HS-5 (cell line): ENCODE measurements at places on chromosomes 16 and 17.
A peak's percentile ranks its signal among the peaks of the same experiment; 100 is the strongest.

- DNase-seq: no peak
Observed at GRCh38 chr16:89595330-89596060, 17.9 kb upstream of the DPEP1 start.

DNA sequence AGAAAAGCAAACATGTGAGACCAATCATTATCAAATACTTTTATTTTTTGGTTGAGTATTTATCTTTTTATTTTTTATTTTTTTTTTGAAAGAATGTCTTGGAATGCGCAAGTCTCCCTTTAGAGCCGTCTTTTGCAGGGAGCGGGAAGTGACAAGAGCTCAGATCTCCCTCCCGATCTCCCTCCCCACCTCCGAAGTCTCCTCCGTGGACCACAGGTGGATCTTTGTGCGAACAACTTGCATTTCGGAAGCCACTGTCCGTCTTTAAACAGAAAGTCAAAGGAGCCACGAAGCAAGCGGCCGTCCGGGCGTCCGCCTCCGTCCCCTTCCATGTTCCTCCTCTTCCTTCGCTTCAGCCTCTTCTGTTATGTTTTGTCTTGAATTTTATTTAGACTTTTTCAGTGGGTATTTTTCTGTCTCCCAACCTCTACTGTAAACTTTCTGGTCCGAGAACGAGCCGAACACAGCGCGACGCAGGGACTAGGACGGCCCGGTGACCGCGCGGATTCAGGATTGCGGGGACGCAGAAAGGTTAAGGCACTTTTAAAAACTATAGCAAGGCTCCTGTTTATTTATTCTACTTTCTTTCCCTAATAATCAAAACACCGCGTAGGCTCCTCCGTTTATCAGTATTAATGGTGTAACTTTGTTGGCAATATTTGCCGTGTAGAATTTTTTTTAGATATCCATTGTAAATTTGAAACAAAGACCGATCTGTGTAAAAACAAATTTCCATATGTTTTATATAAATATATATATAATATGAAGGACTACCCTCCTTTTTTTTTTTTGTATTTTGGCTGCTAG, 3.3 kb downstream of the FOXF1 start:
- no peak for DNase-seq

GRCh38 chr16:19886073-19886941, 1.7 kb upstream of the GPRC5B start:
- peak; percentile 61 for DNase-seq

DNA sequence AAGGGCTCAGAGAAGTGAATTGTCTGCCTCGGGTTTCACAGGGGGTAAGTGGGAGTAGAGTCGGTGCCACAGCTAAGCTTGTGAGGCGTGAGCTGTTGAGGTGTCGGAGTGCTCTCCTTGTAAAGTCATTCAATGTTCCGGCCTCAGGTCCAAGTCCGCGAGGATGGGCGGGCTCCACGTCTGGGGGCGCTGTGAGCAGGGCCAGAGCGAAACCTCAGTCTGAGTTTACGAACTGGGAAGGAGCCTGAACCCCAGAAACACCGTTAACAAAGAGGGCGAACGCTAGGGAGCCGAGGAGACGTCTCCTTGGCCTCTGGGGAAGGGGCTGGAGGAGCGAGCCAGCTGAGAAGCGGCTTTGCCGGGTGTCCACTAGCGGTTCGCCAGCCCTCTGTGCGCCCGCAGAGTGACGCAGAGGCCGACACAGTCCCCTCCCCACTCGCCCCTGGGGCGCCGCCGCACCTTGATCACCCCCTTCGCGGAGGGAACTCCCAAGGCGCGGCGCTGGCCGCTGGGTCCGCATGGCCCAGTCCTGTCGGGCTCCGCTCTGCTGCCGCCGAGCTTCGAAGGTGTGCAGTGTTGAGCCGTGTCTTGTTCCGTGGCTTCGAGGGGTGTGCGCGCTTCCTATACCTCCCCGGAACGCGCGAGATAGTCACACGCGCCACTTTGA, 4.9 kb downstream of the IRX3 start:
- no peak for DNase-seq

GRCh38 chr16:54504372-54504771, 217.8 kb upstream of the IRX3 start:
- no peak for DNase-seq

DNA sequence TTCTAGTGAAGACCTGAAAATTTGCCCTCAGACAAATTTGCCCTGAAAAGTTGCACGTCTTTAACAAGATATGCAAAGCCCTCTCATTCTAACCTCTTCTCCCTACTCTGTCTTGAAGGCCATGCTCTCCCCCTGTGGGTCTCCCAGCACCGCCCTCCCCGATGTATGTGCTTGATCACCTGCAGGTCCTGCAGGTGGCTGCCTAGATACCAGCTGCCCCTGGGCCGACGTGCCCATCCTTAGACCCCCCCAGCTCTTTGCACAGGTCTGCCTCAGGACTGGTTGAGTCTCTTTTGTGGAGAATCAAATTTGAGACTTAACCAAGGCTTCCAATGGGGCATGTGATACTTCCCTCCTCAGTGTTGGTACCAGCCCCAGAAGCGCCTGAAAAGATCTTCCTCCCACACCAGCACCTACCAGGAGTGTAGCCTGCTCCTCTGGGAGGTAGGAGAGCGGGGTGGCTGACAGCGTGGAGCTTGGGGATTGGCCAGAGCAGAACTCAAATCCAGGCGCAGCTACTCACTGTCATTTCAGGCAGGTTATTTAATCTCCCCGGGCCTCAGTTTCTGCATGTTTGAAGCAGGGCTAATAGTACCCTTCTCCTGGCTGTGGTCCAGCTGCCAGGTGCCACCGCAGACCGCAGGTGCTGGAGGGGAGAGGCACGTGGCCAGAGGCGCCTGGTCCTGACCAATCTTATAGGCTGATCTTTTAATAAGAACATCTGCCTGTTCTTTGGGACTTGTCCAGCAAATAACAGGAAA, 4.5 kb upstream of the MRPL38 start:
- DNase-seq: no peak

DNA sequence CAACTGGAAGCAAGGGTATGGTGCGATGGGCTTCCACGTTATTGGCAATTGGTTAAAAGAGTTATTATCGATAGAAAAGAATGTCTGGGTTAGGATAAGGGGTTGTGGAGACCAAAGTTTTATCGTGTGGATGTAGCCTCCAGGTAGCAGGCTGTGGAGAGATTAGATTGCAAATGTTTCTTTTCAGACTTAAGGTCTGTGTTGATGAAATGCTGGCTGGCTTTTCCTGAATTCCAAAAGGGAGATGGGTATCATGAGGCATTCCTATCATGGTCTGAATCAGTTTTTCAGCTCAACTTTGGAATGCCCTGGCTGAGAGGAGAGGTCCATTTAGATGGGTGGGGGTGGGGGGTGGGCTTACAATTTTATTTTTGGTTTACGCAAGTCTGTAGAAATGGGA, 395.0 kb upstream of the RBFOX1 start:
- DNase-seq: no peak

- no peak for DNase-seq
Observed at GRCh38 chr17:65664266-65664665, 102.8 kb upstream of the AXIN2 start.

GRCh38 chr17:75652934-75653549, 13.9 kb downstream of the RECQL5 start:
- no peak for DNase-seq

- DNase-seq: peak; percentile 67
Observed at GRCh38 chr16:53892155-53892554, 188.2 kb downstream of the FTO start.

DNA sequence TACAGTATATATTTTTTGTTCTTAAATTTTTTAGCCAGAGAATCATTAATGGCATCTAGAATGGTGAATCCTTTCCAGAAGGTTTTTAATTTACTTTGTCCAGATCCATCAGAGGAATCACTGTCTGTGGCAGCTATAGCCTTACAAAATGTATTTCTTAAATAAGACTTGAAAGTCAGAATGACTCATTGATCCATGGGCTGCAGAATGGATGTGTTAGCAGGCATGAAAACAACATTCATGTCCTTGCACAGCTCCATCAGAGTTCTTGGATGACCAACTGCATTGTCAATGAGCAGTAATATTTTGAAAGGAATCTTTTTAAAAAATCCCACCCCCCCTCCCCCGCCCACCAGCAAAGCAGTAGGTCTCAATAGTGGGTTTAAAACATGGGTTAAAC, 51.4 kb downstream of the CACNG1 start:
- no peak for DNase-seq

DNA sequence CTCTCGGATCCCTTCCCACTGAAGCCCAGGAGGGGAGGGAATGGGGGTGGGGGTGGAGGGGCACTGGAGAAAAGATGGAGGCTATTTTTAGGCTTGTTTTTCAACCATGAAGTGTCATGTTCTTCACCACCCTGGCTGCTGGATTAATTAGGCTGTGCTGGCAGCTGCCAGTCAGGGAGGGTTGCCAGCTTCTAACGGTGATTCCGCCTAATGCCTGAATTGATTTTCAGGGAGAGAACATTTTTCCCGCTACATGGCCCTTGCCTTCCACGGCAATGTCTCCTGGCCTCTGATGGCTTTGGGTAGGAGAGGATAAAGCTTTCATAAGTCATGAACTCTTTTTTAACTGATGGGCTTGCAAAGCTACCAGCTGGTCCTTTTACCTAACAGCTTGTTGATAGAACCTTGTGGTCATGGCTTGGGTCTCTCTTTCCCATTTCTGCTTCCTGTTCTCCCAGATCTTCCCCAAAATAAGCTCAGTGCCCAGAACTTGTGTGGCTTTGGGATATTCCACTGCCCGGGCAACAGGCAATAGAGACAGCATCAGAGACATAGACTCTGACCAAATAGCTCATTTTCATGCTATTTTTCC, 167.4 kb downstream of the PITPNC1 start:
- DNase-seq: no peak

GRCh38 chr16:19118938-19119431, 5.2 kb downstream of the ITPRIPL2 start:
- peak; percentile 75 for DNase-seq

DNA sequence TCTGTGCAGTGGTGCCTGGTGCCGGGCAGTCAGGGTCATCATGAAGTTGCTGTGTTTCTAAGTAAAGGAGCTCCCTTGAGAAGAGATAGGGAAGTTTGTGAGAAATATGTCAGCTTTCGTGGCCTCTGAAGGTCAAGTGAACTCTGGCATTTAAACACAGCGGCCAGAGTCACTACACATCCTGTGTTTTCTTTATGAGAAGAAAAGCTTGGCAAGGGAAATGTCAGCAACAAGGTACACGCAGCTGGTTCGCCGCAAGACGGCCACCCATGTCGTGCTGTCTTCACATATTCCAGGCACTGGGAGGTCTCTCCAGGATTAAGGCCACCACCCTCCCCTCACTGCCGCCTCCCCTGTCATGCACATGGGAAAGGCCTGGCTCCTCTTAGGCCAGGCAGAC, 33.2 kb upstream of the PEMT start:
- DNase-seq: no peak

GRCh38 chr16:1119766-1120576, 23.9 kb upstream of the C1QTNF8 start:
- no peak for DNase-seq

DNA sequence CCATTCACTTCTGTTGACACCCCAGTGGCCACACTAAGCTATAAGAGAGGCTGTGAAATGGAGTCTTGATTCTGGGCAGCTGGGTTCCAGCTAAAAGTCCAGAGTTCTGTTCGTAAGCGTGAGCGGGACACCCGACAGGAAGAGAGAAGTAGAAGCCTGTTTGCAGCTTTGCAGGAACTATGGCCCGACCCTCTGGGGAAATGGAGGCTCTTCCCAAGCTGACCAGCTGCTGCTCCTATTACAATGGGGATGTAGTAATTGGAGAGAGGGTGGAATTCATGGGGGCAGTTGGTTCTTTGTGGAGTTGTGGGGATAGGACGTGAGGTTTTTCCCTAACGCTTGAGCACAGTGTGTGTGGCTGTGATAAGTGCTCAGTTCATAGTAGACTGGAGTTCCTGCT, 28.4 kb downstream of the UBALD1 start:
- DNase-seq: no peak

- DNase-seq: no peak
Observed at GRCh38 chr17:40545660-40546059, 19.6 kb downstream of the CCR7 start.

GRCh38 chr17:50280801-50281441, 6.7 kb downstream of the TMEM92 start:
- DNase-seq: no peak

- no peak for DNase-seq
Observed at GRCh38 chr17:47905221-47905733, 9.2 kb downstream of the SP2 start.

DNA sequence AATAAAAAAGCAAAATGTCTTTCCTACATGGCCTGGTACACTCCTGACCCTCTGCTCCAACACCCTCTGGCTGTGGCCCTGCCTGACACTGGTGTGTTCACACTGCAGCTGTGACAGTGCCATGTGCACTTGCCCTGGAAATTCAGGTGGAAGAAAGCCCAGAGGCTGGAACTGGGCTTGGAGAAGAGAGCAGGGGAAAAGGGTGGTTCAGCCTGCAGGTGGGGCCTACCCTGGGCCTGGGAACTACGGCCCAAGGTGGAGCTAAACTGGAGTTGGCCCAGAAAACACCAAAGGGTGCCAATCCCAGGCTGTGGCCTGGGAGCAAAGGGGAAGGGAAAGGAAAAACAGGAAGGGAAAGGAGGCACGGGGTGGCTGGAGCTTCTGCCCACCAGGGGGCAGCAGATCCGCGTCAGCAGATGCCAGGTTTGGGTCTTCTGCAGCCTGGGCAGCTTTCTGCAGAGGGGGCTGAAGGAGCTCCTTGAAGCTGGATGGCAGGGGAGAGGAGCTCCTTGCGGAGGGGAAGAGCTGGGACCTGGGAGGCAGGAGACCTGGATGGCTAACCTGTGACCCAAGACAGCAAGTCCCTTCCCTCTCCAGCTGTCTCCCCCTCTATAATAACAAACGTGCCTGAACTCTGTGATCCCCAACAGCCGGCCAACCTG, 15.4 kb upstream of the CTCF start:
- DNase-seq: no peak

GRCh38 chr16:56632848-56633365, 448 bp downstream of the MT1M start:
- no peak for DNase-seq

GRCh38 chr16:85383836-85384832, 229.0 kb upstream of the GSE1 start:
- no peak for DNase-seq

- DNase-seq: no peak
Observed at GRCh38 chr17:80457236-80457856, 19.1 kb downstream of the NPTX1 start.

GRCh38 chr17:72365857-72366414, 245.1 kb downstream of the SOX9 start:
- DNase-seq: no peak

GRCh38 chr17:36481829-36482228, 4.7 kb upstream of the ZNHIT3 start:
- DNase-seq: no peak
